Activated CD4-positive, alpha-beta T cell treated with anti-CD3 and anti-CD28 coated beads for 36 hours (primary cell): ENCODE measurements at places on chromosomes 7 and 10.

GRCh38 chr10:103921750-103922195 lies 3.8 kb upstream of the STN1 start:
- H3K27ac ChIP-seq, result no peak overlapping the region
- peaks cover 8% of the 10 kb centered on the region for H3K4me1 ChIP-seq
- no peaks in the 10 kb centered on the region for H3K27me3 ChIP-seq

GRCh38 chr7:7869036-7869435 lies 99.6 kb upstream of the GLCCI1 start:
- H3K4me1 ChIP-seq, result no peaks in the 10 kb centered on the region
- H3K36me3 ChIP-seq, result peaks cover 5% of the 10 kb centered on the region
- H3K27me3 ChIP-seq, result no peaks in the 10 kb centered on the region
- no peak for DNase-seq

DNA sequence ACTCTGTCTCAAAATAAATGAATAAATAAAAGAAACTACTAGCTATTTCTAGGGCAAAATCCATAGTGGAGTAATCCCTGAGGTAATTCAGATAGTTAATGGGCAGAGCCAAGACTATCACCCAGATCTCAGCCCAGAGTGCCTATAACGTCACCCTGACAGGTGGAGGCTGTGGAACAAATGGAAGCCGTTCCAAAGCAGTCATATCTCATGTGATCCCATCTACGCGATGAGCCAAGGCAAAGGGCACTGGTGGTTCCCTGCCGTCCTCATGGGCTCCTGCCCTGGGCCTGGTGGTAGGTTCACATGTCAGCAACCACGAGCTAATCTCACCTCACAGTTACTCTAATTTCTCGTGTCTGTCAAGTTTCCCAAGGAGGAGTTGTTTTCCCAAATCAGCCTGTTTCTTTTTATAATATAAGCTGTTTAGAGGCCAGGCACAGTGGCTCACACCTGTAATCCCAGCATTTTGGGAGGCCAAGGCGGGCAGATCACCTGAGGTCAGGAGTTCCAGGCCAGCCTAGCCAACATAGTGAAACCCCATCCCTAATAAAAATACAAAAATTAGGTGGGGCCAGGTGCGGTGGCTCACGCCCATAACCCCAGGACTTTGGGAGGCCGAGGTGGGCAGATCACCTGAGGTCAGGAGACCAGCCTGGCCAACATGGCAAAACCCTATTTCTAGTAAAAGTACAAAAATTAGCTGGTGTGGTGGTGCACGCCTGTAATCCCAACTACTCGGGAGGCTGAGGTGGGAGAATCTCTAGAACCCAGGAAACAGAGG lies 22.5 kb upstream of the ASCC1 start:
- no peak overlapping the region for H3K27ac ChIP-seq
- no peak for DNase-seq
- H3K27me3 ChIP-seq, result no peaks in the 10 kb centered on the region
- H3K36me3 ChIP-seq, result peaks cover 19% of the 10 kb centered on the region

GRCh38 chr7:144513334-144513733 lies 109.8 kb upstream of the NOBOX start:
- no peaks in the 10 kb centered on the region for H3K27me3 ChIP-seq
- H3K27ac ChIP-seq, result no peak overlapping the region
- no peak overlapping the region for H3K4me3 ChIP-seq
- peak; percentile 8 for DNase-seq
- no peaks in the 10 kb centered on the region for H3K36me3 ChIP-seq
- H3K4me1 ChIP-seq, result peaks cover 5% of the 10 kb centered on the region

DNA sequence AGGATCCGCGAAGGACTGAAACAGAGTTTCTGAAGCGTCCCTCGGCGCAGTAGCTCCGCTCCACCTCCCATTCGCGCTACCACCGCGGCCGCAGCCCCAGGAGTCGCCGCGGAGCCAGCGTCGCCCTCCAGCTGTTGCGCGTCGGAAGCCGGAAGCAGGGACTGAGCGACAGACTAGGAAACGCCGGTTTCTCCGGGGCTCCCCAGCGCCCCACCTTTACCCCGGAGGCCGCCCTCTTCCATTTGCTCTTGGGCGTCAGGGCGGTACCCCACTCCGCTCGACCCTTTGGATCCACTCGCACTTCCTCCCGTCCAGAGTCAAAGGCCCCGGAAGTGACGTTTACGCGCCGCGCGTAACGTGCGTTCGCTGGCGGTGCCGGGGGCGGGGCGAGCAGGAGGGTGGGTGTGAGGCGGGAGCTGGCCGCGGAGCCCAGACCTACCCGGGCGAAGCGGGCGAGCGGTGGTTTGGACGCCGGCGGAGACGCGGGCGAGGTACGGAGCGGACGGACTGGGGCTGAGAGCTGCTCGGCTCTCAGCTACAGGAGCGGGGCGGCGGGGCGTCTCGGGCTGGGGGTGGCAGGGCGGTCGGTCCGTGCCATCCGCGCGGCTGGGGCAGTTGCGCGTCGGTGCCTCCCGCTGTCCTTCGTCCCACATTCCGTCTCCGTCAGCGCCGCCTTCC lies at the start of gene RABGEF1:
RABGEF1 (plus strand) TSS at position 432 of the 678 bp plus-strand sequence. CDS start 31,167 bp downstream, outside the sequence.
- H3K27ac ChIP-seq, result peak within 1 kb of the TSS; percentile 91
- DNase-seq, result peak; percentile 98
- H3K4me3 ChIP-seq, result peak within 1 kb of the TSS; percentile 98
- H3K4me1 ChIP-seq, result peaks cover 34% of the 10 kb centered on the region
- no peaks in the 10 kb centered on the region for H3K27me3 ChIP-seq
- peaks cover 20% of the 10 kb centered on the region for H3K36me3 ChIP-seq

- no peaks in the 10 kb centered on the region for H3K4me1 ChIP-seq
- no peak for DNase-seq
- H3K36me3 ChIP-seq, result no peaks in the 10 kb centered on the region
These were observed 311.8 kb downstream of the PTPRN2 start for GRCh38 chr7:158275711-158276413.

DNA sequence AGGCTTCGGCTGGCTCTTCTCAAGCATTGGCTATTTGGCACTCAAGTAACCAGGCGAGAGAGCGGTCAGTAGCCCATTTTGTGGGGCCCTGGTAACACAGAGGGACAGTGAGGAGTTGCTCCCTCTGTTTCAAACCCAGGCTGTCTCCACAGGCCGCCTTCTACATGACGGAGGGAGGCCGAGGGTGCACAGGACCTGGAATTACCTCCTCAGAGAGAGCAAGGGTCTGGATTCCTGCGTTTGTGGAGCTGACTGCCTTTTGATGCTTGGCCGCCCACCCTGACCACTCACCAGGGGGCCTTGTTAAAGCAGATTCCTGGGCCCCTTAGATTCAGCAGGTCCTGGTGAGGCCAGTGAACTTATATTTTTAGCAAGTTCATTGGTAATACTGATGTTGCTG lies 12.3 kb downstream of the UPP1 start:
- no peak for DNase-seq
- H3K36me3 ChIP-seq, result peaks cover 62% of the 10 kb centered on the region
- H3K4me1 ChIP-seq, result peaks cover 35% of the 10 kb centered on the region
- no peak overlapping the region for H3K27ac ChIP-seq
- no peaks in the 10 kb centered on the region for H3K27me3 ChIP-seq
- H3K4me3 ChIP-seq, result no peak overlapping the region

DNA sequence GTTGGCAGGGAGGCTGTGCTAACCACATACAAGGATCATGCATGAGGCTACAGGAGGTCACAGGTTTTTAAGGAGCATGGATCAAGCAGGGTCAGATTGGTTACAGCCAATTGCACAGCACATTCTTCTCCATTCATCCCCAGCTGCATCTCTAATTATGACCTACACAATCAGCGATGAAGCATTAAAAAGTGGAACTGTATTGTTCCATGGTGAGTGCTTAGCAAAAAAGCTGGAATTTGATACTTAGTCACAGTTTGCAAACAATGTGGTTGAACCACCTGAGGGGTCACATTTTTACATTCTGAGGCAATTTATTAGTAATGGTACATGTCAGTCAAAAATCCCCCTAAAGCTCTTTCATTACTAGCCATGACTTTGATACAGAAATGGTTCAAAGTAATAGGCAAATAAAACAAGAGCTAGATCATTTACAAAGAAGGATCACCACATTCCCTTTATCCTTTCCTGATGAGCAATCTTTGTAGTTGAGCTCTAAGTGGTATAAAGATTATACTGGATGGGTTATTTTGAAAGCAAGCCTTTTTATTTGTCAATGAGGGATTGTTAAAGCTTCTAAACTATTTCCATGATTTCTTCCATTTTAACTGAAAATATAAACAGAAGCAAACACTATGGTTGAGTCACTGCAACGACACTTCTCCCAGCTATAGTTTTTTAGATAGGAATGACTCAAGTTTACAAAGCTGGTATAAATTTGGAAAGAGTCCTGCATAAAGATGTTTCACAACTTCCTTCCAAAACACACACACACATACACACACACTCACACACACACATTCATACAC lies 217.8 kb upstream of the SEMA3A start:
- H3K4me3 ChIP-seq, result no peak overlapping the region
- H3K36me3 ChIP-seq, result no peaks in the 10 kb centered on the region
- no peak overlapping the region for H3K27ac ChIP-seq
- H3K27me3 ChIP-seq, result no peaks in the 10 kb centered on the region
- no peaks in the 10 kb centered on the region for H3K4me1 ChIP-seq

- no peak overlapping the region for H3K27ac ChIP-seq
- H3K4me1 ChIP-seq, result peaks cover 13% of the 10 kb centered on the region
- no peaks in the 10 kb centered on the region for H3K36me3 ChIP-seq
- DNase-seq, result no peak
- no peak overlapping the region for H3K4me3 ChIP-seq
- peaks cover 2% of the 10 kb centered on the region for H3K27me3 ChIP-seq
These were observed 56.5 kb upstream of the SP4 start for GRCh38 chr7:21371360-21371759.

GRCh38 chr7:38542156-38542555 lies 89.0 kb downstream of the AMPH start:
- DNase-seq, result no peak
- H3K36me3 ChIP-seq, result no peaks in the 10 kb centered on the region
- peaks cover 5% of the 10 kb centered on the region for H3K4me1 ChIP-seq
- peaks cover 5% of the 10 kb centered on the region for H3K27me3 ChIP-seq
- no peak overlapping the region for H3K27ac ChIP-seq

- no peak for DNase-seq
- H3K36me3 ChIP-seq, result peaks cover 2% of the 10 kb centered on the region
- no peak overlapping the region for H3K27ac ChIP-seq
- peaks cover 5% of the 10 kb centered on the region for H3K4me1 ChIP-seq
- no peak overlapping the region for H3K4me3 ChIP-seq
These were observed 29.7 kb downstream of the NUP42 start for GRCh38 chr7:23211589-23211988.

- H3K27ac ChIP-seq, result no peak overlapping the region
- H3K36me3 ChIP-seq, result no peaks in the 10 kb centered on the region
- DNase-seq, result peak; percentile 24
- no peaks in the 10 kb centered on the region for H3K27me3 ChIP-seq
These were observed 471.7 kb upstream of the GALNT17 start for GRCh38 chr7:70660154-70660818.

DNA sequence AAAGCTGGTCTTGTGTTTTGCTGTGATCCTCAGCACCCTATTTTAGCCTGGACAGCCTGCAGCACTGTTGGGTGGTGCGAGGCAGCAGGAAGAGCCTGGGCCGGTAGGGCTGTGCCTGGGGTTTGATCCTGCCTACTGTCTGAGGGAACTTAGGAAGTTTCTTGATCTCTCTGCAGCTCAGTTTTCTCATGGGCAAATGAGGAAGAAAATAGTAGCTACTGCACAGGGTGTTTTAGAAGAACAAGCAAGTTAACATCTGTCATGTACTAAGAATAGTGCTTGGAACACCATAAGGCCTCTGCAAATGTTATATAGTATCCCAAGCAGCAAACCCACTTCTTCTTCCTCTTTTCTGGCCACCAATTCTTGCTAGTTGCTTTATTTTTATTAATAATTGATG lies 12.0 kb upstream of the AGR2 start:
- H3K27me3 ChIP-seq, result peaks cover 2% of the 10 kb centered on the region
- H3K4me3 ChIP-seq, result no peak overlapping the region
- H3K4me1 ChIP-seq, result no peaks in the 10 kb centered on the region

GRCh38 chr7:43647339-43647672 lies 64.4 kb downstream of the STK17A start:
- no peaks in the 10 kb centered on the region for H3K27me3 ChIP-seq
- H3K27ac ChIP-seq, result peak overlapping the region; percentile 98
- no peak for DNase-seq

DNA sequence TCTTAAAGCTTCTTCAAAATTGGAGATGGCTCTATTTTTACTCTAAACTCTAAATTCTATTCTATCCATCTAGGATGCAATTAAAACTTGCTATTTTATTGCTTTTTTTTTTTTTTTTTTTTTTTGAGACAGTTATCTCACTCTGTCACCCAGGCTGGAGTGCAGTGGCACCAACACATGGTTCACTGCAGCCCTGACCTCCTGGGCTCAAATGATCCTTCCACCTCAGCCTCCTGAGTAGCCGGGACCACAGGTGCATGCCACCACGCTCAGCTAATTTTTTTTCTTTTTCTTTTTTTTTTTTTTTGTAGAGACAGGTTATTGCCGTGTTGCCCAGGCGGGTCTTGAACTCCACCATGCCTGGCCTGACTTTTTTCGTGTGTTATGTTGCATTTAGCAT lies 41.2 kb downstream of the DNAJC1 start:
- H3K27ac ChIP-seq, result no peak overlapping the region
- H3K4me1 ChIP-seq, result peaks cover 14% of the 10 kb centered on the region
- no peaks in the 10 kb centered on the region for H3K36me3 ChIP-seq
- H3K4me3 ChIP-seq, result no peak overlapping the region
- no peak for DNase-seq
- no peaks in the 10 kb centered on the region for H3K27me3 ChIP-seq

DNA sequence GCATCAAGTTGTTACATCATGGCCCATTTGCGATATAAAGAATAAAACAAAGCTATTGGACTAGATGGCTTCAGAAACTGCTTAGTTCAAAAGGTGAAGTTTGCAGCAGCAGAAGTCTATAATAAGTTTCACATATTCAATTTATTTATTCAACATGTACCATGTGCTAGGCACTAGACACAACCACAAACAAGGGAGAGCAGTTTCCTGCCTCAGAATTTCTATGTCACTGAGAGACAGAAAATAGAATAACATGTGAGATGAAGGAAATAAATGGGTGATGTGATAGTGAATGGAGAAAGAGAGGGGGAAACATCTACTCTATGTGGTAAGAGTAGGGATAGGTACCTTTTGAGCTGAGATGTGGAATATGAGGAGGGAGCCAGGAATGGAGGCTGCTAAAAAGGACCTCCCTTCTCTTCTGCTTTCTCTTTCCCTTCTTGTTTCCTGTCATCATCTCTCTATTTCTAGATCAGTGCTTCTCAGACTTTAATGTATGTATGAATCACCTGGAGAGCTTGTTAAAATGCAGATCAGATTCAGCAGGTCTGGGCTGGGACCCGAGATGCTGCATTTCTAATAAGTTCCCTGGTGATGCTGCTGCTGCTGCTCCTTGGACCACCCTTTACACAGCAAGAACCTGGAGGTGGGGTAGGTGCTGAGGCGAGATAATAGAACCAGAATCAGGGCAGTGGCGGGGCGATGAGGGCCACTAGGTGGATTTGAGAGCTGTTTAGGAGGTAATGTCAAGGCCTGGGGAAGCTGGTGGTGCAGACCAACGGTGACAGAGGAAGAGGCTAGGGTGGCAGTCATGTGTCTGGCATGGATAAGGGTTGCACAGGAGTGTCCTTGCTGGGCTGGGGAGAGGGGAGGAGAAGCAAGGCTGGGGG lies 13.7 kb upstream of the INMT start:
- peak overlapping the region; percentile 89 for H3K27ac ChIP-seq
- peak overlapping the region; percentile 10 for H3K4me3 ChIP-seq
- H3K4me1 ChIP-seq, result peaks cover 42% of the 10 kb centered on the region

DNA sequence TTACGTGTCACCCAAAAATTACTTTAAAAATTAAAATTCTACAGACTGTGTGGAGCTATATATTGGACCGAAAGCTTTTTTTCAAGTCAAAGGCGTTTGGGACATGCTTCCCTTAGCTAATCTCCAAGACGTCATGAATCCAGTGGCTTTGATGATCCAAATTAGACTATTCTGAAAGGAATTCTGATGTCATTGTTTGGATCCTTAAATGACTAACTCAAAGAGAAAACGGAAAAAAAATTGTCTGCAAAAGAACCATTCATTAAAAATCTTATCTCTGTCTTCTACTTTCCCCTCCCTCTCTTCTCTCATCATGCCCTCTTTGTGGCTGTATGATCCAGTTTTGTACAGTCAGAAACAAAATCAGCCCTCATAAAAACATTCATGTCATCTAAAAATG lies 161.8 kb downstream of the ETV1 start:
- no peak overlapping the region for H3K27ac ChIP-seq
- DNase-seq, result no peak
